ENCODE measurements at places on chromosomes 1 and 21. TPM values are rescaled to one million over a fixed set of nuclear protein-coding genes. Genes with fewer than 3 reads are reported as not detected.

DNA sequence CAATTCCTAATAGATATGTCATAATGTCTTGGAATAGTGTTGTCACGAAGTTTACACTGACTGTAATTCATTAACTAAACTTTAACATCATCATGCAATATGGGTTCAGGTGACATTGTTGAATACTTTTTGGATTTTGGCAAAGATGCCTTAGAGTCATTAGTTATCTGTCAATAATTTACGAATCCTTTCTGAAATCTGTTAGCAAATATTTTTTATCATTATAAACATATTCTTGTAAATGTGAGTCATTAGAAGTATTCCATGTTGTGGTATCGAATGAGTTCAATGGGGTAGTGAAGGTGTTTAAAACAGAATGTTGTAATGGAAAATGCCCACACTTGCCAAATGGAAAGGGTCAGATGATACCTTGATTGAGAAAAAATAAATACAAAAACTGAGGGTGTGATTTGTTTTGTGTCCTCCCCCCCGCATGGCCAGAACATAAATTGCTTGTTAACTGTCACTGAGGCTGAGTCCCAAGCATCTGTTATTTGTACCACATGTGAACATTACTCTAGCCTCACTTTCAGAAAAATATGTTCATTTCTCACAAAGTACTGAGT, 5.2 kb upstream of the NR5A2 start:
- DNase-seq: no peak

GRCh38 chr1:92505015-92505692, 18.4 kb upstream of the GFI1 start:
- no peak for DNase-seq

GRCh38 chr1:47650205-47650604, 212.4 kb downstream of the FOXD2 start:
- no peak for DNase-seq

DNA sequence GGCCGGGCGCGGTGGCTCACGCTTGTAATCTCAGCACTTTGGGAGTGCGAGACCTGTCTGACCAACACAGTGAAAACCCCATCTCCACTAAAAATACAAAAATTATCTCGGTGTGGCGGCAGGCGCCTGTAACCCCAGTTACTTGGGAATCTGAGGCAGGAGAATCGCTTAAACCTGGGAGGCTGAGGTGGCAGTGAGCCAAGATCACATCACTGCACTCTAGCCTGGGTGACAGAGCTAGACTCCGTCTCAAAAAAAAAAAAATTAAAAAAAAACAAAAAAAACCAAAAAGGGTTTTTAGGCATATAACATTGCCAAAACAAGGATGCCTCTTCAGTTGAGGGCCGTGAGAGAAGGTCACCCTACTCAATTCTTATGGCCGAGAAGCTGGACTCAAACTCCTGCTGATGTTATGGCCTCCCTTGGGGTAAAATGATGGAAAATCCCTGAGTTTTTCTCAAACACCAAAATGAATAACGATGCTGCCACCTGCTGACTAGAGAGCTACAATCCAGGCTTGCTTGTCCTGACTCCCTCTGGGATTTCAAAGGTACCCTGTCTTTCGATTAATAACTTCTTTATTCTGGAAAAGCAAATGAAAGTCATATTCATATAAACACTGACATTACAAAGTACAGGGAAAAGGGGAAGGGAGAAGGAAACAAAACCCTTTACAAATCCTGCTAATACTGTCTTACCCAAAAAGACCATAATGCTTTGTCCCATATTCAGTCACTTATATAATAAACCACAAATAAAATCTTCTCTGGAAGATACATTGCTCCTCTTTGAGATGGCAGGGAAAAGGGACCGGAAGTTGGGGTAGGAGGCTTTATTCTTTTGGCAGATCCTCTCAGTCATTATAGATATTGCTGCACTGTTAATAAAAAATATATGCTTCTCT, 10.7 kb downstream of the RAB42 start:
- peak; percentile 39 for DNase-seq

- no peak for DNase-seq
These were observed 7.4 kb upstream of the ERICH3 start for GRCh38 chr1:74681001-74681400.

DNA sequence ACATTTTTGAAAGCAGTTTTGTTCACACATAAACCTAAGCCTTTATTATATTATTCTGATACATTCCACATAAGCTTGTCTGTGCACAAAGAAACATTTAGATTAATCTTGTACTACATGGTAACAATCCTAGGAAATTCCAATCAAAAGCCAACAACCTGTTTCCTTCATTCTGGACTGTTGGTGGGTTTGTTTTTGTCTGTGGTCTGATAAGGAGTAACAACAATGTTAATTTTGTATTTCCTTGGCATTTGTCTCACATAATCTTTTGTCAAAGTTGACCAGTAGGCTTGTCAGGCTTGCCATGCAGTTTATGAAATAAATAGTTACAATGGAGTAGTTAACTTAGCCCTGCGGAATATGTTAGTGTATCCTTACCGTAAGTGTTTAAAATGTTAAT, 183.3 kb downstream of the DHRS3 start:
- DNase-seq: no peak

Gene PTPN14
- total RNA-seq: 23.5 TPM

Gene TPTE
- total RNA-seq: 0.26 TPM

DNA sequence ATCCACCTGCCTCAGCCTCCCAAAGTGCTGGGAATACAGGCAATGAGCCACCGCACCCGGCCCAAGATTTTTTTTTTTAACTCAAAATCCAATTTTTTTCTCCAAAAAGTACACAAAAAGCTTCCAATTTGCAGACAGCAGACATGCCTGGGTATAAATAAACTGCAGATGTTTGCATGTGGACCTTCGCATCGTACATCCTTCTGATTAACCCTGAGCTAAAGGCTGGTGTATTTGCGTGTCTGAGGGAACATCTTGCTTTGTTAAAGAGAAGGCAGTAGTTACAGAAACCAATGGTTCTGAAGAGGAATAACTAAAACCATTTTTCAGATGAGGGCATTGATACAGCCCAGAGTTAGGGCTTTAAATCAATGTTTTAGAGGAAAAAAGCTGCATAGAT, 12.7 kb downstream of the BCAR3 start:
- no peak for DNase-seq

DNA sequence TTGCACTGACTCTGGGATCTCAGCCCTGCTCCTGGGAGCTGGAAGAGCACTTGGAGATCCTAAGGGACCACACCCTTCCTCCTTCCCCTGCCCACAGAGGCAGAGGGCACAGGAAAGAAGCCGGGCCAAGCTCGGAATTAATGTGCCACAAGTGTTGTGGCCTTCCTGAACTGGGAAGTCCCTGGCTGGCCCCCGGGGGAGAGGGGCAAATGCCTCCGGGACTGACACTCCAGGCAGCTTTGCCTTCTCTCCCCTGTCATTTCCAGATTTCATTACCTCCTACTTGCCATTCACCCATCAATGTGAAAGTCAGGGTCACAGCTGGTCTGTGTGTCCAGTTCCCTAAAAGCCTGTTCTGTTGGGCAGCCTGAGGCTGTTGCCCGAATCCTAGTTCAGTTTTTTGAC, 21.7 kb downstream of the SESN2 start:
- DNase-seq: no peak

- no peak for DNase-seq
These were observed 111.9 kb downstream of the NGF start for GRCh38 chr1:115225993-115226685.

DNA sequence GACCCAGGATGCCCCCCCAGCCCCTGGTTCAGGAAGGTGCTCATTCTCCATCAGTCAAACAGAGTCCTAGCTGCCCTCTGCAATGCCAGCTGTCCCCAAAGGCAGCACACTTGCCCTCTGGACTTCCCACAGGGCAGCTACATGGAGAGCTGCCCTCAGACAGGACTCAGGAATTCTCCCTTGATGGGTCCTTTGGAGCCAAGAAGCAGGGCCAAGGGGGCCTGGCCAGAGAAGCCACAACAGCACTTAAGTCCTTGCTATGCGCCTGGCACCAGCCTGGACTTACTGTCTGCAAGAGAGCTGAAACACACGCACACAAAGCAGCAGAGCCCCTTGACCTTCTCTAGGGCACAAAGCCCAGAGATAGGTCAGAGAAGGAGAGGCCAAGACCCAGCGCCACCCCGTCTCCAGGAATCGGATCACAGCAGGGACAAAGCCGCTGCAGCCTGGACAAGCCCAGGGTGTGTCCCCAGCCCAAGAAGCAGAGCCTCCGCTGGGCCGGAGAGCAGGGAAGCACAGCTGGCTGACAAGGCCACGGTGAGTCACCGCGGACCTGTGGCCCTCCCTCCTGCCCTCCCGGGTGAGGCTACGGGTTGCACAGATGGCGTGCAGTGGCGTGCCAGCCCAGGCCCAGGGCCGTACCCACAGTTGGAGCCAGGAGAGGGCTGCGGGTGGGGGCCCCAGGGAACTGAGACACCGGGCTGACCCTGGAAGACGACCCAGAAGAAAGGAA, 1.7 kb downstream of the WNT9A start:
- DNase-seq: no peak

- DNase-seq: no peak
These were observed 5.8 kb upstream of the GTF2B start for GRCh38 chr1:88897070-88897730.

- no peak for DNase-seq
These were observed 12.9 kb downstream of the NRIP1 start for GRCh38 chr21:15051644-15052458.

- no peak for DNase-seq
These were observed 24.7 kb downstream of the KIAA0040 start for GRCh38 chr1:175167861-175168260.

DNA sequence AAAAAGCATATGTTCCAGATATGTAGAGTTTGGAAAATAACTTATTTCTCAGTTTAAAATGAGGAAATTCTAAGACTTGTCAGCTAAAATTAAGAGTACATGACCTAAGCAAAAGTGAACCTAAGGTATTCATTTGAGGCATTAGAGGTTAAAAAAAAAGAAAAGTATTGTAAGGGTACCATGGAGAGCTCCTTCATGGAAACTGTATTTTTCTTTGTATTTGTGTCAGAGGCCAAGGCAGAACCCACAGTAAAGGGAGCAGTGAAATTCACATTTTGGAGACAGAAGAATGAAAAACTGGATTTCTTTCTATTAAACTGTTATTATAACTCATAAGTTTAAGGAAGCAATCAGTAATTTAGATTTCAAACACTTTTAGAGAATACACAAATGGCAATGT, 1494.8 kb downstream of the KCNT2 start:
- DNase-seq: no peak

Gene ST6GALNAC5
- total RNA-seq: not detected

Gene SLC9C2
- not detected for total RNA-seq

Gene TFAP2E
- 1.9 TPM for total RNA-seq

Gene BSND
- total RNA-seq: not detected

- DNase-seq: no peak
These were observed 9.2 kb downstream of the ACADM start for GRCh38 chr1:75733661-75734060.

DNA sequence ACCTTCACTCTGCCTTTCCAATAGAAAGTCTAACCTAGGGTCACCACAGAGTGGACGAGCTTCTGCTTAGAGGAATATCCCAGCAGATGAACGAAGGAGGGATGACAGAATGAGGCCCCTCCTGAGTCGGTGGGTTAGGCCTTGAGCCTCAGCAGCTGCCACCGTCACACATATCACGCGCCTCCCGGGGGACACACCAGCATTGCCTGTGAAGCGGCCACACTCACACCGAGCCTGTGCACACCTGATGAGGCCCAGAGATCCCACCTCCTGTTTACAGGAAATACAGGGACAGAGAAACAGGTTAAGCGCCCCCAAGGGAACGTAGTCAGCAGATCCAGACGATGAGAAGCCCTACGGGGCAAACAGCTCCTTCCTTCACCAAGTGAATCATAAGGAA, 25.1 kb upstream of the LRRC47 start:
- no peak for DNase-seq

Gene IFI44L
- 62.5 TPM for total RNA-seq

Gene LYPD8
- not detected for total RNA-seq

DNA sequence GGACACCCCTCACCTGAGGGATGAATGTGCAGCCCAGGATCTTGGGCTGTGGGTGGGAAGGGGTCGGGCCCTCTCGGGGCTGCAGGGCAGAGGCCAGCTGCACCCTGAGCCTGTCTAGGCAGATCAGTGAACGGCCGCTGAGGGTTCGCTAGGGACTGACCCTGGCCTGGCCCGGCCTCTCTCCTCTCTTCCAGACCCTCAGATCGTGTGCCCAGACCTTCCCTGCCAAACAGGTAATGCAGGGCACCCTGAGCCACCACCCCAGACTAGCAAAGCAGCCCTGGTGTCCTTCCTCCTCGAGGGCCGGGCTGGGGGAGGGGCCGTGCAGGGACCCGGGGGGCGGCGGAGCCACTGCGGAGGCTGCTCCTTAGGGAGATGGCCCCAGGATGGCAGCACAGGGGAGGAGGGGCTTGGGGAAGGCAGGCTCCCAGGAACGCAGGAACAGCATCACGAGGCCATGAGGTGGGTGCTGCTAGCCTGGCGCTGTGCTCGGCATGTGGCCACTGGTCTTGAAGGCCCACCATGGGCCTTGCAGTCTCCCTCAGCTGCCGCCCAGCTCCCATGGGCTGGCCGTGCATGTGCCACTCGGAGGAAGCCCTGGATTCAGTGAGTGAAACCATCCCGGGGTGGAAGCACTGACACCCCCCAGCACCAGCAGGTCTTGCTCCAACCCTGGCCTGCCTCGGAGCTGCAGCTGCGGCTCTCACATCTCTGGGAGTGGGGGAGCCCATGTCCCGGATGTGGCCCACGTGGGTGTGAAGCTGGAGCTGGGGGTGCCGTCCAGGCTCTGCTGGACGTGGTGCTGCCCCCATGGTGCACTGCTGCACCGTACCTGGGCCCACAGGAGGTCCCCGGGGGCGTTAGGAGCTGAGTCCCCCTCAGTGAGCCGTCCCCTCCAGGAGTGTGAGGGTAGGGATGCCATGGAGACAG, 28.7 kb downstream of the COL6A2 start:
- peak; percentile 0 for DNase-seq

Gene HSD3B1
- not detected for total RNA-seq

- DNase-seq: no peak
These were observed 137.9 kb downstream of the ZSCAN20 start for GRCh38 chr1:33610391-33610790.

Gene PKNOX1
- total RNA-seq: 26.8 TPM

Gene OR2T29
- not detected for total RNA-seq

DNA sequence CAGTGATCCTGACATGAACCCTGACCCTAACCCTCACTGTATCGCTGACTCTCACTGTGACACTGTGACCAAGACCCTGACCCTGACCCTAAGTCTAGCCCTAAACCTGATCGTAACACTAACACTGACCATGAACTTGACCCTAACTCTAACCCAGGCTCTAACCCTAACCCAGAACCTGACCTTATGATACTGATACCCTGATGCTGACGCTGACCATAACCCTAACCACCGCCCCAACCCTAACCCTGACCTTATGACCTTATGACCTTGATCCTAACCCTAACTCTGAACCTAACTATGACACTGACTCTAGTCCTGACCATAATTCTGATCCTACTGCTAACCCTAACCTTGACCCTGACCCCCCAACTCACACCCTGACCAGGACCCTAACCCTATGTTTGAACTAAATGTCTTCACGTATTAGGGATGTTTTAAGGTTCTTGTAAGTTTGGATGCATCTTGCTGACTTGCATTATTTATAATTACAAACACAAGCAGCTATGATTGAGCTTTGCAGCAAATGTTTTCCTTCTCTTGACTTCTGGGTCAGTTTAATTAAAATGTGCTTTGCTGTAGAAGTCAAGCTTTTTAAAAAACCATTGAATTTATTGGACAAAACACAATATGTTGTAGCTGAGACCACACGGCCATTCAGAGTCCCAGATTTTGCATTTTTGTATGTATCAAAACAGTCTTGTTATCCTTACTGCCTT, 23.9 kb upstream of the PRSS38 start:
- no peak for DNase-seq
